SK-N-DZ (cell line): ENCODE measurements at places on chromosomes 2 and 18.
A peak's percentile ranks its signal among the peaks of the same experiment; 100 is the strongest.

- DNase-seq = no peak
Observed at GRCh38 chr2:105876191-105876590, 131.5 kb downstream of the NCK2 start.

- DNase-seq = no peak
Observed at GRCh38 chr2:173664513-173664910, 300.7 kb downstream of the SP3 start.

DNA sequence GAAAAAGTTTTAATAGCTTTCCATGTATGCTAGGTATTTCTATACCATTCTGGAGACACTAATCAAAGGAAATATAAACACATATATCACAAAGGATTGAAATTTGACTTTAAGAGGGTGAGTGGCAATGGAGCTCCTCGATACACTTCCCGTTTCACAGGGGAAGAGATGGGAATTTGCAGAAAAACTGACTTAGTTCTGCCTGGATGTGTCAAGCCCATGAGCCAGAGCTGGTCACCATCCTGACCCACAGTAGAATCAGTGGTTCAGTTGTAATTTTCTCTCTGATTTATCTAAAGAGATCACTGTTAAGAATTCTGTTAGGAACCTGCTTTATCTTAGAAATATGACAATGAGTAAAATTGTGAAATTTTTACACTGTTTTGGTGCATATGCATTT is 34.2 kb downstream of the PLCL1 start:
- no peak for DNase-seq

GRCh38 chr18:78352910-78353309 is 626.7 kb upstream of the SALL3 start:
- no peak for DNase-seq

- DNase-seq = no peak
Observed at GRCh38 chr2:216373896-216374295, 1.6 kb upstream of the MARCHF4 start.

DNA sequence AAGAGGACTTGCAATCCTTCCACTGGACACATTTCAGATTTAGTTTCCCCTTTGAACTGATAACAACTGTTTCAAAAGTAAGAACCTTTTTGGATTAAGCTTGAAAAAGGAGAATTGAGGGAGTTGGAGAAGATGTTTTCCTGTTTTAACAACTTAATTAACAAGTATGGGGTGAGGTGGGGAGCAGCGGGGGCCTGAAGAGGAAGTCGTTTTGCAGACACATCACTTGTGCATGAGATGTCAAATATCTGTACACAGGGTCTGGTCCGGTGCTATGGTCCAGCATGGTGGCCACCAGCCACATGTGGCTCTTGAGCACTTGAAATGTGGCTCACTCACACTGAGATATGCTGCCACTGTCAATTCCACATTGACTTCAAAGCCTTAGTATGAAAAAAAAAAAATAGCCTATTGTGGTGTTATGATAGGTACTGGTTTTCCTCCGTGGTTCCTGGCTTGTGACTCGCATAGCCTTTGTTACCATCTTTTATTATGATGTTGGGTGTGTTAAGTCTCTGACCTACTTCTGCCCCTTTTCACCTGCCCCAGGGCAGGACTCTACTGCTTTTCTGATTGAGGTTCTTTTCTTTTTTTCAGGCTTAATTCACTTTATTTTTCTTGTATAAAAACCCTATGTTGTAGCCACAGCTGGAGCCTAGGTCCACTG is 205.5 kb downstream of the BCL2 start:
- DNase-seq = no peak

DNA sequence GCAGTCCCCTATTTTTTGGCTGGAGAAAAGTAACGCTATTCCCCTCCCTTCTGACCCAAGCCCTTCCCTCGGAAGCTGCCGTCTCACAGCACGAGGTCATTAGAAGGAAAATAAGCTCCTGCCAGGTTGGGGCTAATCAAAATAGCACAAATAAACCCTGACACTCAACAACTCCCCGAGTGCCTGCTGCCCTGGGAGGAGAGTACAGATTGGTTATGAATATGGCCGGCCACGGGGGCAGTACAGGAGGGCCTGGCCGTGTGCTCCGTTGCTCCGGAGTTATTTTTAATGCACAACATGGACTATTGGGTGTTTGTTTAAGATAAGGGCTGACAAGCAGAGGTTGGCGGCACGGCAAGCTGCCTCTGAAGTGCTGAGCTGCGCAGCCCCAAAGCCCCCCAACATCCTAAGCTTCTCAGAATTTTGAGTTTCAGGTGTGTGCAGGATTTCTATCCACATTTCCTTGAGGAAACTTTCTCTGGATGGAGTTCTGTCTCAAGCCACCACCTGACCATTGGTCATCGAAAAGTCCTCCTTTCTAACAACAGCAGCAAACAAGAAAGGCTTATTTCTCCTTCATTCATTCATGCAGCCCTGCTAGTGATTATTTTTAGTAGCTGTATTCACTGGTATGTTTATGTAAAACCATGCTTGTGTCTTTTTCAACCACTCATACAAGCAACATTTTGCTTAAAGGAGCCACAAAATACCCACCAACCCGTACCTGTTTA is 58.7 kb downstream of the PAX3 start:
- no peak for DNase-seq

DNA sequence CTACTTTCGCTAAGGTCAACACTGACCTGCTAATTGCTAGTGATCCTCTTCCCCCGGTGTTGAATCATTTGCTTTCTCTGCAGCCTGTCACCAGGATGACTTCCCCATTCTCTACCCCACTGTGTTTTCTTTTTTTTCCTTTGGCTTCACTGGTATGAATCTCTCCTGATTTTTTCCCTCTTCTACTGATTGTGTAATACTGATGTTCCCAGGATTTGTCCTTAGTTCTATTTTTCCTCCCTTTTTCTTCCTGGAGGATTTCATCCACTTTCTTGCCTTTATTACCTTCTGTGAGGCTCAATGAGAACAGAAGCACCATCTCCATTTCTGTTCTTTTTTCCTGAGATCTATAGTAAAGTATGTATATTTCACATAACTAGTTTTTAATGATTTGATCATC is 14.1 kb upstream of the MSH2 start:
- DNase-seq = no peak

- DNase-seq = no peak
Observed at GRCh38 chr2:39867268-39867667, 88.2 kb upstream of the THUMPD2 start.

- no peak for DNase-seq
Observed at GRCh38 chr2:150228936-150229335, 258.5 kb downstream of the RND3 start.

DNA sequence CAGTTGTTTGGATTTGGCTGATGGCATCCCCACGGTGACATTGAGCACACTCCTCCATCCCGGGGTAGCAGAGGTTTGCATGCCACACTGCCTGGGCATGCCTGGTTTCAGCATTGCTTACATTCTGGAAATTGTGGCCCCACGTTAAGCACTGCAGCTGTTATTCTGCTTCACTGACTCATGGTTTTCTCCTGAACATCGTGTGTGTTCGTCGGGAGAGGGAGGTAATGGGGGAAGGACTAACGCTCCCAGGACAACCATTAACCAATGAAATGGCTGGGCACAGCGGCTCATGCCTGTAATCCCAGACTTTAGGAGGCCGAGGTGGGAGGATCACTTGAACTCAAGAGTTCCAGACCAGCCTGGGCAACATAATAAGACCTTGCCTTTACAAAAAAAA is 28.2 kb upstream of the YWHAQ start:
- no peak for DNase-seq

DNA sequence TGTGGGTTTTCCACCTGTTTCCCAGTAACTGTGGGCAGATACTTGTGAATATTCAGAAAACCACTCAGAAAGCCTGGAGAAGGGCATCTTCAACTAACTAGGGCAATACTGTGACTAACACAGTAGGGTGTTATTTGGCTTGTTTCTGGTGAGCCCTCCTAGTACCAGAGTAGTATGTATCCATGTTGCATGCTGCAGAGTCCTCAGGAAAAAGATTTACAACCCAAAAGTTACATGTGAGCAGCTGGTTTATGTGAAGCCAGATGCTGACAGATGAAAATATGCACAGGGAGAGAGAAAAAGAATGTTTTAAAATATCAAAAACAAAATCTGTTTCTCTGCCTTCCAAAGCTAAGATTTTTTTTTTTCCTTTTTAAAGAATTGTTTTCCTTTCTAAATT is 333.2 kb upstream of the UBE2E3 start:
- DNase-seq = no peak

- DNase-seq = no peak
Observed at GRCh38 chr2:175842996-175843395, 159.1 kb downstream of the LNPK start.

- no peak for DNase-seq
Observed at GRCh38 chr2:217992061-217992460, 10.7 kb downstream of the TNS1 start.

- no peak for DNase-seq
Observed at GRCh38 chr18:45250479-45250878, 364.8 kb upstream of the SLC14A2 start.

- DNase-seq = no peak
Observed at GRCh38 chr2:201953396-201953795, 80.3 kb upstream of the FZD7 start.

DNA sequence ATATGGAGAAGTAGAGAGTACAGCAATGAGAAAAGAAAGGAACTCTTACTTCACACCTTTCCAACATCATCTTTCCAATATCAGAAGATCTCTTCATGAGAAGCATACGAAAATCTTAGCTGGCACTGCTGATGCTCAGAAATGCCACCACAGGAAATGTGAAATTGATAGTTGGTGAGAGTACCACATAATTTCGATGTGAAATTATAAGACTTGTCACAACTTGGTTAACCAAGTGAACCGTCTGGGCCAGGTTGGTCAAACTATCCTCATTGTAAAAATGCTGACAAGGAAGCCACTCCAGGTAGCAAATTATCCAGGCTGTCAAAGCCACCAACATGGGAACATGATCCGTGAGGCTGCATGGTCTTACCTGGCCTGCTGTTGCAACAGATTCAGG is 66.5 kb downstream of the EPG5 start:
- DNase-seq = no peak

DNA sequence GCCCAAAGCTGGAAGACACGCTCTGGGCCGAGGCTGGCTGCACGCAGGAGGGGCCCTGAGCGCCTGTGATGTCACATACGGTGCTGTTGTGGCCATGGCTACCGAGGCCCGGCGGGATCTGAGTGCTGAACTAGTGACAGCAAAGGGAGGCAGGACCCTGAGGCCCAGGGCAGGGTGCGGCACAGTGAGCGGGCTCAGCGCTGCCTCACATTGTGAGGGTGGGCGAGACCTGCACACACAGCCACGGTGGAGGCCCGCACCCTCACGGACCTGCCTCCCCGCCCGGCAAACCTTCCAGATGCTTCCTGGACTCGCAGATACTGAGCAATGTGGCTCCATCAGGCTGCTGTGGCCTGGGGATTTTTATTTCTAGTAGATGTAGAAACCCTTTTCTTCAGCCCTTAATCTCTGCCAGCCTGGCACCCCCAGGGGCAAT is 133.8 kb upstream of the CTDP1 start:
- DNase-seq = no peak

GRCh38 chr2:162686336-162686735 is 152.2 kb downstream of the KCNH7 start:
- DNase-seq = no peak

GRCh38 chr18:44786688-44787087 is 106.0 kb downstream of the SETBP1 start:
- DNase-seq = peak; percentile 20

- DNase-seq = no peak
Observed at GRCh38 chr2:185466915-185467314, 271.7 kb upstream of the FSIP2 start.

DNA sequence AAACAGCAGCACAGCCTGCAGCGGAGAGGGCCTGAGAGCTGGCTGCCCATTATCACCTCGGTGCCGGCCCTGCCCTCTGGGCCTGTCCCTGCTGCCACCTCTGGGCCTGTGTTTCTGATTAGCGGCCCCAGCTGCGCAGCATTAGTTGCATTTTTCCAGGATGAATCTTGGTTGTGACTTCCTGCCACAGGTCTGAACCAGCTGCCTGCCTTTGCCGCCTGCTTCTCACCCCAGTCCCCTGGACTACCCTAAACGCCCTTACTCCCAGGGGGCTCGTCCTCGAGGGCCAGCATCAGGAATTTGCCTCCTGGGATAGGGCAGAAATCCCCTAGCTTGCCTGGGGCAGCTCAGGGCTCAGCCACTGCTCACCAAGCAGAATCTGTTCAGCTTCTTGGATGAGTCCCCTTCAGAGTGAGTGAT is 342.8 kb downstream of the DYSF start:
- DNase-seq = no peak

DNA sequence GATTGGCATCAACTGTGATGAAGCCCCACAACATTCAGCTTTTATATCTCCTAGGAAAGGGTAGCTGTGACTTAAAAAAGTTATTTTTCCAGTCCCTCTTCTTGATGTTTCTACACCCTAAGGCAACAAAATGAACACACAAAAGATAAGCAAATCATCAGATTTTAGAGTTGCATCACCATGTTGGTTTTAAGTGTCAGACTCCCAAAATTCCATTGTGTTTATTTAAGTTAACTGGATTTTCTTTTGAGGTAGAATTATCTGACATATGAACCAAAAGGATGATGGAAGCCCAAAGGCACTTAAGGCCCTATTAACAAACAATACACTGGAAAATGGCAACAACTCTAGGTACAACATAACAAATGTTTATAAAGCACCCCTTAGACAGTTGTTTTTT is 261.7 kb upstream of the SLC39A10 start:
- no peak for DNase-seq

- DNase-seq = no peak
Observed at GRCh38 chr2:219857751-219858150, 230.3 kb downstream of the SLC4A3 start.

GRCh38 chr2:45315861-45316260 is 295.2 kb downstream of the SRBD1 start:
- DNase-seq = no peak

- DNase-seq = no peak
Observed at GRCh38 chr2:24883946-24884345, 36.1 kb downstream of the ADCY3 start.

DNA sequence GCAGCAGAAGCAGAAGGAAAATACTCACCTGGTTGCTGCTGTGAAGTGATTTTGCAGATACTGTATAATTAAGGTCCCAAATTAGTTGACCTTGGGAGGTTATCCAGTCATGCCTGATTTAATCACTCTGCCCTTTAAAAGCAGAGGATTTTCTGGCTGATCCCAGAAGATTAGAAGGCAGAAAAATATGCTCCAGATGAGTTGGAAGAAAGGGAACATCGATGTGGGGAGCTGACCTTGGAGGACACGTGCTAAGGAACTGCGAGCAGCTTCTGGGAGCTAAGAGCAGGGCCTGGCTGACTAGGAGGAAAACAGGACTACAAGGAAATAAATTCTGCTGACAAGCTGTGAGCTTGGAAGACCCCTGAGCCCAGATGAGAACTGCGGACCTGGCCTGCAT is 13.3 kb upstream of the DYM start:
- peak; percentile 66 for DNase-seq

- DNase-seq = no peak
Observed at GRCh38 chr2:234003972-234004617, 46.4 kb upstream of the SPP2 start.

- DNase-seq = no peak
Observed at GRCh38 chr2:212995920-212996319, 155.5 kb downstream of the IKZF2 start.

DNA sequence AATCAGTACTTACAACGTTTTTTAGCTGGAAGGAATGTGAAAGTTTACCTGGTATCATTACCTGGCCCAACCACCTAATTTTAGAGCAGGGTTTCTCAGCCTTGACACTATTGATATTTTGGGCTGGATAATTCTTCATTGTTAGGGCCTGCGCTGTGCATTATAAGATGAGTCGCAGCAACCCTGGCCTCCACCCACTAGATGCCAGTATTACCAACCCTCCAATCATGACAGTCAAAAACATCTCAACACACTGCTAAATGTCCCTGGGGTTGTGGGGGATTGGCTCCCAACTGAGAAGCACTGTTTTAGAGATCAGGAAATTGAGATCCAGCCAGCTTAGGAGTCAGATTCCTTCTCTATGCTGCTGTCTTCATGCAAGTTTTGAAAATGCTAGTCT is 265.3 kb upstream of the TCF4 start:
- DNase-seq = no peak
